Activated naive CD4-positive, alpha-beta T cell (primary cell): ENCODE measurements at places on chromosomes 1 and 21.

DNA sequence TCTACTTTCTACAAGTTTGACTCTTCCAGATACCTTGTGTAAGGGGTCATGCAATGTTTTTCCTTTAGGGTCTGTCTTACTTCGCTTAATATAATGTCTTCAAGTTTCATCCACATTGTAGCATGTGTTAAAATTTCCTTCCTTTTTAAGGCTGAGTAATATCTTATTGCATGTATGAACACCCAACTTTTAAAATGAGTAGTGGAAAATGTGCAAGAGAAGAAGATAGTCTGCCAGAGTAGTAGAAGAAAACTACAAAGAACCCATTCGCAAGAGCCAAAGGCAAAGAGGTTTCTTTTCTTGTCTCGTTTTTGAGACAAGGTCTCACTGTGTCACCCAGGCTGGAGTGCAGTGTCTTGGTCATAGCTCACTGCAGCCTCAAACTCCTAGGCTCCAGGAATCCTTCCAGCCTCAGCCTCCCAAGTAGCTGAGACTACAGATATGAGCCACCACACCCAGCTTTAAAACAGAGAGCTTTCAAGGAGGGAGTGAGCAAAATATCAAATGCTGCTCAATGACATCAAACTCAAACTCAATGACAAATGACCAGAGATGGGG lies 9.4 kb downstream of the IL23R start:
- DNase-seq: no peak

DNA sequence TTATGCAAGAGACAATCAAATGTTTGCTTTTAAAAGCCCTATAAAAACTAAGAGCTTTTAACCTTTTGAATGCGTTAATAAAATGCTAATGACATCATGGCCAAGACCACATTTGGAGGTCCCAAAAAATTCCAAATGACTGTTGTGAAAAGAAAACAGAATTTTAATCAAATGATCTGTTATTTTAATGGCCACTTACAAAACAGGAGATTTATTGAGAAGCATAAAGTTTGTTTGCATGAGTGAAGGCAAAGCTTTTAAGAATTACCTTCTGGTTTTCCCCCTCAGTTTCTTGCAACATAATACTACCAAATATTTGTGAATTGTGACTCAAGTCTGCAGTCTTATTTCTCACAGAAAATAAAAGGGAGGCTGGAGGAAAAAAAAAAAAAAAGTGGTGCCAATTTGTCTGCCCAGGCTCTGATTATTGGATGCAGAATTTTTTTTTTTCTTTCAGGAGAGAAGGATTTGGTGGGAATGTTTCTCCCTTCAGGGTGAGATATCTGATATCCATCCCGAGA lies 60.7 kb downstream of the GORAB start:
- DNase-seq: no peak

DNA sequence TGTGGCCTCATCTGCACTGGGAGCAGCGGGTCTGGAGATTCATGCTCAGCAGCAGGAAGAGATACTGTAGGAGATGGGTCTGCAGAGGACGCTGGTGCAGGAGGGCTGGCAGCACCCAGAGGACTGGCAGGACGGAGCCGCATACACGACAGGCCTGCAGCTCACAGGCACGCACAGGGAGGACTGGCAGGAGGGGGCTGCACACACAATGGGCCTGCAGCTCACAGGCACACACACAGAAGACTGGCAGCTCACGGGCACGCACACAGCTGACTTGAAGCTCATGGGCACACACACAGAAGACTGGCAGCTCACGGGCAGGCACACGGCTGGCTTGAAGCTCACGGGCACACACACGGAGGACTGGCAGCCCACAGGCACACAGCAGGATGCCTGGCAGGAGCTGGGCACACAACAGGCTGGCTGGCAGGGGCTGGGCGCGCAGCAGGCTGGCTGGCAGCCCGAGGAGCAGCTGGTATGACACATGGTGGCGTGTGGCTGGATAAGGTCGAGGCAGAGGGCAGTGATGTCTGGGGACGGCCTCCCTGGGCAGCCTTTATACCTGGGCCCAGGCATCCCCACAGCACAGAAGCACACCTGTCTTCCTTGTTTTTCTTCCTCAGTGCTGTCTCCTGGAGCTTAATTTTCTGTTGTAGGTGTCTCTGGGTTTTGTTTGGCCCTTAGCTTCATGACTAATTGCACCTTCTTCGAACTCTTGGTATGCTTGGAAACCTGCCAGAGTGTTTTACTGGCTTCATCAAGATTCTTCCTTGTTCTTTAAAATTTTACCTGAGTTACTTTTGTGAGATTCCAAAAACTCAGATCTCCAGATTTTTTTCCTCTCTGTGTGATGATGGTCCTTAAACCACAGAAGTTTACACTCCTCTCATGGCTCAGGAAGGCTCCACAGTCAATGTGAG lies at the start of gene KRTAP12-2:
Gene KRTAP12-2 (minus strand): TSS at position 527 of the 920 bp plus-strand sequence. CDS start 41 bp downstream, at position 486.
- no peak for DNase-seq

DNA sequence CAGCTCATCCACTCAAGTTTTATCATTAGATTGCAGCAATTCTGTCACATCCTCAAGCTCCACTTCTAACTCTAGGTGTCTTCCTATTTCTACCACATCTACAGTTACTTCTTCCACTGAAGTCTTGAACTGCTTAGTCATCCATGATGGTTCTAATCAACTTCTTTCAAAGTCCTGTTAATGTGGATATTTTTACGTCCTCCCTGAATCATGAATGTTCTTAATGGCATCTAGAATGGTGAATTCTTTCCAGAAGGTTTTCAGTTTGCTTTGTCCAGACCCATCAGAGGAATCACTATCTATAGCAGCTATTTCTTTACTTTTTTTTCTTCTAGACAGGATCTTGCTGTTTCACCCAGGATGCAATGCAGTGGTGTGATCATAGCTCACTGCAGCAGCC lies 78.0 kb upstream of the RNPC3 start:
- DNase-seq: no peak

- no peak for DNase-seq
Observed at GRCh38 chr1:168088511-168089325, 48.0 kb downstream of the GPR161 start.

GRCh38 chr1:236400061-236400603 lies 6.0 kb downstream of the EDARADD start:
- DNase-seq: no peak

DNA sequence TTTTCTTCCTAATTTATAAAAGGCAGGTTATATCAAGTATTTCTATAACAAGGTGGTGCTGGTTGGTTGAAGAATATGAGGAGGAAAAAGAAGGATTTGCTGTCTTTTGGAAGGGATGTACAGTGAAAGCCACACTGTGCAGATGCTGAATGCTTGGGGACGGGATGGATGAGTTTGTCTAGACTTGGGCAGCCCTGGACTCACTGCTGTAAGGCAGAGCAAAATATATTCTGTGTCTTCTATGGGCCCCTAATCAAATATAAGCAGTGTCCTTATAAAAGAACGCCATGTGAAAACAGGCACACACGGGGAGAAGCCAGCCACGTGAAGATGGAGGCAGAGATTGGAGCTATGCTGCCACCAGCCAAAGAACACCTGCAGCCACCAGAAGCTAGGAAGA lies 47.4 kb downstream of the PHC2 start:
- DNase-seq: no peak

DNA sequence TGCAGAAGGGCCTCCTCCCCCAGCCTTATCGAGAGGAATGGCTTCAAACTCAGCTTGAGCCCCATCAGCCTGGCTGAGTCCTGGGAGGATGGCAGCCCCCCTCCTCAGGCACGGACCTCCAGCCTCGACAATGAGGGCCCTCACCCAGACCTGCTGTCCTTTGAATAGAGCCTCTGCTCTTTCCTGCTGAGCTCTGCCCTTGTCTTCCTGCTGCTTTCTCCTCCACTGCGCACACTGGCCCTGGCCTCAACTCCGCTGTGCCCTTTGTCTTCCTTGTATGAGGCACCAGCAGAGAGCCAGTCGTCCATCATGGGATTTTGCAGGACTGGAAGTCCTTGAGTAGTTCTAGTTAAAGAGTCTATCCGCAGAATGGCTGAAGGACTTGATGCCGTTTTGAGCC lies 2.0 kb downstream of the C1orf226 start:
- no peak for DNase-seq

DNA sequence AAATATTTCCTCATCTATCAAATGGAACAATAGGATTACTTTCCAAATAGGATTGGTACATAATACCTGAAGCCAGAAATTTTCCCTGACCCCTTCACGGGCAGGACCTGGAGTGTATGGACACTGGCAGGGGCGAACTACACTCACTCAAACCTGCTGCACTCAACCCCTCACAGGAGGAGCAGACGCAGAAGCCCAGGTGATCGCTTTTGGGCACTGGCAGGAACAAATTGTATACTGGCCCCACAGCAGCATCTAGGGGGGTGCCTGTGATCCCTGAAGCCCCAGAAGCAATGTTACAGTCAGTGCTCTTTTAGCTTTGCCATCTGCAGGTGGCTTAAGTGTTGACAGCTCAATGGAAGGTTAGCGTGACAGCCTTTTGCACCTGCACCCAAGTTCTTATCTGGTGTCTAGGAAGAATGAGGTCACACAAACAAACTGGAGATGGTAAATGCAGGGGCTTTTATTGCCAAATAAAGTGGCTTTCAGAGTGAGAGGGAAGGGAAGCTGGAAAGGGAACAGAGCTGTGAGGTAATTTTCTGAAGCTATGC lies 199.2 kb upstream of the NEGR1 start:
- DNase-seq: no peak

DNA sequence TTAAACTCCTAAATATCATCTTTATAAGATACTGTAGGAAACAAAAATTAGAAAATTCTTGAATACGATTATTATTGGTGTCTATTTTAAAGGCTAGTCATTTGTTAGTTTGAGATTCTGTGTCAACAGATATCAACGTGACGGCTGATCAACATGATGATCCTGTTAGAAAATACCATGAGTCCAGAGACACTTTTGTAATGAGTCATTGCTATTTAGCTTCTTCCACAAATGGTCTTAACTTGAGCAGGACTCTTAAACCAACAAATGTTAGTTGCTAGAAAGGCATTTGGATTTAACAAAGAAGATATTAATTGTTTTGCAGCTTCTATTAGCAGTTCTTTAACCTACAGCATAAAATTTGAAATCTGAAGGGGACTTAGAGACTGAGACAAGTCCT lies 131.2 kb downstream of the TGFB2 start:
- no peak for DNase-seq

DNA sequence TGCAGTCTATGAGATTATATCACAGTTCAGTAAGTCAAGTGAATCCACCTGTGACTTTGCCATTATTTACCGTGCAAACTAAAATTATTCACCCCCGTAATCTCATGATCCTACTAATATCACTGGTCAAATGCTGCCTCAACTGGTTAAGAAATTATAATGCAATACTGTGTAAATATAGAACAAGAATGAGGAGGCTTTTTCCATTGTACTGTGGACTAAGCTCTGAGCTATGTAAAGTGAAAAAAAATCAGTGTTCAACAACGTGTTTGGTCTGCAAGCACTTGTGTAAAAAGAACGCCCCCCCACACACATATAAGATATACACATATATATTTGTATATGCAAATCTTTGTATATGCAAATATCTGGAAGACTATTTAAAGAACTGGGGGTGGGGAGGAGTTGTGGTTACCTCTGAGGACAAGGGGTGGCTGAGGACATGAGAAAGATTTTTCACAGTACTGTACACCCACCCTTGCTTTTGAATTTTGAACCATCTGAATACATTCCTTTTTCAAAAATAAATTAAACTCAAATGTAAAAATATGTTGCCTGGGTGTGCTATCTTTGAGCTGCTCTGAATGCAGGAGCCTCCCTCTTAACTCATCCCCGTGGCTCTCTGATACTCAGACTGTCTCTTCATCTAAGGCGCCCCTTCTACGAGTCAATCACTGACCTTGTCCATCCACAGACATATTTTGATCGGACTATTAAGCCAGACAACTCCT lies 57.0 kb downstream of the PTP4A2 start:
- DNase-seq: no peak

DNA sequence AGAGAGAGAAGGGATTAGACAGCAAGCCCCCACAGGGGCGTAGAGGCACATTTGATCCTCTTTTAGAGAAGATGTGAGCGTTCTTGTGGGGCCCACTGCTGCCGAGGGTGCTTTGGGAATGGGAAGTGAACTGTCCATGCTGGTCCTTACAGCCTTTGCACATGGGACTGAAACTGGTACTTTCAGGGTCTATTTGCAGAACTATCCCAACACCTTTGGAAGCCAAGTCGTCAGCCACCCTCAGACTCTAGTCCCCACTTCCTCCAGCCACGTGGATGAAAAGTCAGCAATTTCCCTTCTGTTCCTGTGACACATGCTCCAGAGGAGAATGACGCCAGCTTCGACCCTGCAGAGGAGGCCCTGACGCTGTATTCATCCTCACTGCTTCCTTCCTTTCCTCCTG lies 2.6 kb upstream of the RAB7B start:
- no peak for DNase-seq

- DNase-seq: no peak
Observed at GRCh38 chr1:28796352-28797211, 15.4 kb upstream of the OPRD1 start.

DNA sequence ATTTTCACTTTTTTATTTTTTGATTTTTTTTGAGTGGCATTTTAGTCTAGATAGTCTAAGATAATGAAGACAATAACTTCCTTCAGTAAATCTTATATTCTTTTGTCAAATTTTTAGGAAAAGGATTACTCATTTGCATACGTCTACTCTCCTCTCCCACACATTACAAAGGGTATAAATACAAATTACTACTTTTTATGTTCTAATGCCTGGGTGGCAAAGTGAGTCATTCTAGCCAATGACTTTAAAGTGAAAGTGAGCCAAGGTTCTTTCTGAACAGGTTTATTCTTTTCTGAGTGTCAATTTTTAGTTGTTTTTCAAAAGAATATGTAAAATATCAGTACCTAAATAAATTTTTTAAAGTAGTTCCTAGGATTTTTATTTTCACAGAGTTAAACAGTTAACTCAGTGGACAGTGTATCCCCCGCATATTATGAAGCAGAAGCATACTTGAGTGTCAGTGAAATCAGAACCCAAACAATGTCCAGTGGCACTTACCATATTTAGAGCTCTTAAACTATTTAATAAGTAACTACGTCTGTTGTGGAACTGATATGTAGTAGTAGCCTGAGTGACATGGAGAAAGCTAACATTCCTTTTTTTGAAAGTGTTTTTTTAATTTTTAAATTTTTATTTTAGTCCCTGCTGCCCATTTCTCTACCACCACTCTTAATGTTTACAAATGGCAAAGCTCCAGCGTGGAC lies 141.7 kb downstream of the PHTF1 start:
- no peak for DNase-seq

DNA sequence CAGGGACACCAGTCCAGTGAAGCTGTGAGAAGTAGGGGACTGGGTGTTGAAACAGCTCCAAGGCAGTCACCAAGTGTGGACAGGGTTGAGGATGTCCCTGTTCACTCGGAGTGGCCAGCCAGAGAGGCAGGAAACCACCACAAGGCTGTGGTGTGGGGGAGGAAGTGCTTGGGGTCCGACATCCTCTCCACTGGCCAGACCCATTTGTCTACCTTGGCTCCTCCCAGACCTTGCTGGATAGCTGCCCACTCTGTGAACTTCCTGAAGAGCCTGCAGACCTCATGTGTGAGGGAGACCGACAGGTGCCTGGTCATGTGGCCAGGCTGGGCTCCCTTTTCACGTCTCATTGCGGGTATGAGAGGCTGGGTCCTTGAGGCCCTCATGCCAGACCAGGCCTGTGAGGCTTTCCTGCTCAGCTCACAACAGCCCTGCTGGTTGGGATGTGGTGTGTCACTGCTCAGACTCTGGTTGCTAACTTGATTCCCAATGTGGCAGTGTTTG lies 21.8 kb downstream of the CYP4B1 start:
- no peak for DNase-seq
